Right lung (tissue), 10 donors: ENCODE measurements at places on chromosomes 16 and 17. TPM values are rescaled to one million over a fixed set of nuclear protein-coding genes. Genes with fewer than 3 reads are reported as not detected.

Gene AHSP
- polyA plus RNA-seq, result 44.8 TPM

Gene GOSR1
- polyA plus RNA-seq, result 36.6 TPM

Gene TSPAN10
- polyA plus RNA-seq, result 3.1 TPM

Gene NTN3
- 4.7 TPM for polyA plus RNA-seq

Gene ZCCHC14
- 28.1 TPM for polyA plus RNA-seq

Gene KRTAP4-3
- not detected for polyA plus RNA-seq

Gene ACE
- polyA plus RNA-seq, result 41.1 TPM

Gene G6PC1
- polyA plus RNA-seq, result 0.05 TPM

Gene TNS4
- 0.28 TPM for polyA plus RNA-seq

Gene MT4
- polyA plus RNA-seq, result not detected

Gene PPP1R1B
- polyA plus RNA-seq, result 68.1 TPM

Gene C16orf46
- polyA plus RNA-seq, result 1.7 TPM

Gene RCVRN
- 0.49 TPM for polyA plus RNA-seq

Gene TBC1D3B
- 20.1 TPM for polyA plus RNA-seq

Gene TUBG2
- polyA plus RNA-seq, result 25.6 TPM

Gene RND2
- polyA plus RNA-seq, result 1.6 TPM

Gene SLC52A1
- 0.17 TPM for polyA plus RNA-seq

Gene FOXJ1
- polyA plus RNA-seq, result 31.7 TPM

Gene TLCD1
- polyA plus RNA-seq, result 8.7 TPM

Gene MBTD1
- 35.5 TPM for polyA plus RNA-seq

Gene MMP28
- polyA plus RNA-seq, result 8.9 TPM

Gene LPCAT2
- 14.6 TPM for polyA plus RNA-seq

Gene GPR139
- polyA plus RNA-seq, result not detected

Gene DOC2B
- polyA plus RNA-seq, result 2.8 TPM

Gene CPHXL2
- polyA plus RNA-seq, result 0.23 TPM

Gene SHBG
- 1.2 TPM for polyA plus RNA-seq

Gene TEKT5
- 0.30 TPM for polyA plus RNA-seq

Gene SDK2
- polyA plus RNA-seq, result 10.0 TPM

Gene C16orf54
- polyA plus RNA-seq, result 0.62 TPM

Gene DNAH17
- polyA plus RNA-seq, result 4.8 TPM

Gene TMEM114
- polyA plus RNA-seq, result not detected

Gene SLC2A4
- polyA plus RNA-seq, result 1.6 TPM

Gene ANKS3
- 20.5 TPM for polyA plus RNA-seq

Gene NPIPA2
- polyA plus RNA-seq, result not detected

Gene NACA2
- 2.9 TPM for polyA plus RNA-seq

Gene KRTAP2-2
- not detected for polyA plus RNA-seq

Gene ASGR1
- 11.9 TPM for polyA plus RNA-seq

Gene ATP6V0A1
- 50.4 TPM for polyA plus RNA-seq

Gene SRCIN1
- polyA plus RNA-seq, result 8.8 TPM

Gene TEKT1
- 5.2 TPM for polyA plus RNA-seq

Gene TMEM88
- polyA plus RNA-seq, result 15.4 TPM

Gene NEUROD2
- not detected for polyA plus RNA-seq

Gene ANKRD40CL
- polyA plus RNA-seq, result 0.48 TPM

Gene HBM
- polyA plus RNA-seq, result 18.4 TPM

Gene CNGB1
- 0.13 TPM for polyA plus RNA-seq

Gene MAF
- 99.5 TPM for polyA plus RNA-seq

Gene OR2C1
- 0.44 TPM for polyA plus RNA-seq

Gene KCNH4
- polyA plus RNA-seq, result 0.07 TPM
